ENCODE measurements at places on chromosomes 4 and X.

GRCh38 chr4:24747234-24747975, 48.0 kb upstream of the SOD3 start:
- DNase-seq: no peak

DNA sequence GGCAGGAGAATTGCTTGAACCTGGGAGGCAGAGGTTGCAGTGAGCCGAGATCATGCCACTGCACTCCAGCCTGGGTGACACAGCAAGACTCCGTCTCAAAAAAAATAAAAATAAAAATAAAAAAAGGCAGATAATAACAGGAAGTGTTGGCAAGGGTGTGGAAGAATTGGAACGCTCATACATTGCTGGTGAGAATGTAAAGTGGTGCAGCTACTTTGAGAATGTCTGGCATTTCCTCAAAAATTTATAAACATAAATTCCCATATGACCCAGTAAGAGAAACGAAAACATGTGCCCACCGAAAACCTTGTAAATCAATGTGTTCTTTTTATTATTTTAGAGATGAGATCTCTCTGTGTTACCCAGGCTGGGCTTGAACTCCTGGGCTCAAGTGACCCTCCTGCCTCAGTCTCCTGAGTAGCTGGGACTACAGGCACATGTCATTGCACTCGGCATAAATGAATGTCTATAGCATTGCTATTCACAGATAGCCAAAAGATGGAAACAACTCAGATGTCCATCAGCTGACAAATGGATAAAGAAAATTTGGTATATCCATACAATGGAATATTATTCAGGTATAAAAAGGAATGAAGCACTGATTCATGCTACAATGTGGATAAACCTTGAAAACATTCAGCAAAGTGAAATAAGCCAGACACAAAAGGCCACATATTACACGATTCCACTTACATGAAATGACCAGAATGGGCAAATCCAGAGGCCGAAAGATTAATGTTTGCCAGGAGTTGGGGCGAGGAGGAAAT, 63.7 kb upstream of the PLAC1 start:
- no peak for DNase-seq

GRCh38 chrX:31057691-31058090, 14.2 kb downstream of the FTHL17 start:
- no peak for DNase-seq

GRCh38 chr4:82785611-82786400, 12.8 kb downstream of the SCD5 start:
- no peak for DNase-seq

- DNase-seq: no peak
These were observed 101.1 kb downstream of the VCX3B start for GRCh38 chrX:8565729-8566128.

DNA sequence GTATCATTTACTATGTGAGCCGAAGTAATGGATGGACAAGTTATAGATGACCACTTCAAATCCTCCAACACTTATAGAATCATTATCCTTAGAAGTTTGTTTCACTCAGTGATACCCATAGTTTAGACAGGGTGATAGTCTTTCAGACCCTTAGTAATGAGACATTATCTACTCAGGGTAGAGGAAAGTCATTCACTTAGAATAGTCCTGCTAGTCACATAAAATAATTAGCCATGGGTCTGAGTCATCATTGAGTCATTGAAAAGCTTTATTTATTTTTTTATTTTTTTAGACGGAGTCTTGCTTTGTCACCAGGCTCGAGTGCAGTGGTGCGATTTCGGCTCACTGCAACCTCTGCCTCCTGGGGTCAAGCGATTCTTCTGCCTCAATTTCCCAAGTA, 321.7 kb upstream of the FSTL5 start:
- no peak for DNase-seq

Data from GM19239 (cell line).